ENCODE measurements at places on chromosomes 6 and 20. TPM values are rescaled to one million over a fixed set of nuclear protein-coding genes. Genes with fewer than 3 reads are reported as not detected.

JPH2 gene
- total RNA-seq: 9.7 TPM

ENPP4 gene
- not detected for total RNA-seq

BYSL gene
- total RNA-seq: 33.5 TPM

IYD gene
- total RNA-seq: not detected

ZBP1 gene
- total RNA-seq: not detected

HLA-DQA2 gene
- not detected for total RNA-seq

DEFB123 gene
- not detected for total RNA-seq

ENPP5 gene
- total RNA-seq: not detected

DNA sequence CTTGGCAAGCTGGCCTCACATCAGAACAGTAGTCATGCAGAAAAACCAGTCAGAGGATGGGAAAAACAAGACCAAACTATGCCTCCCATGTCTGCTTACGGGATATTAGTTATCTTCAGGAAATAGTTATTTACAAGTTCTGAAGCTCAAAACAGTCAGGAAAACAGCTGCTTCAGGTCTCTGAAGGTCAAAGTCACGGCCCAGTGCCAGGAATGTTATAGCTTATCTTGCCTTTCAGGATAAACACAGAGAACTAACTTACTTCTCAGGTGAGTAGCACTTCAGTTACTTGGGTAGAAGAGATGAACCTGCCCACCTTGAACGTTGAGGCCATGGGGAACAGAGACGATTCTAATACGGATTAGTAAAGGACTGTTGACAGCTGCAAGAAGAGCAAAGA is 310.7 kb downstream of the KIF16B start:
- DNase-seq: no peak

GRCh38 chr6:17870300-17871188 is 116.9 kb downstream of the KIF13A start:
- no peak for DNase-seq

DNA sequence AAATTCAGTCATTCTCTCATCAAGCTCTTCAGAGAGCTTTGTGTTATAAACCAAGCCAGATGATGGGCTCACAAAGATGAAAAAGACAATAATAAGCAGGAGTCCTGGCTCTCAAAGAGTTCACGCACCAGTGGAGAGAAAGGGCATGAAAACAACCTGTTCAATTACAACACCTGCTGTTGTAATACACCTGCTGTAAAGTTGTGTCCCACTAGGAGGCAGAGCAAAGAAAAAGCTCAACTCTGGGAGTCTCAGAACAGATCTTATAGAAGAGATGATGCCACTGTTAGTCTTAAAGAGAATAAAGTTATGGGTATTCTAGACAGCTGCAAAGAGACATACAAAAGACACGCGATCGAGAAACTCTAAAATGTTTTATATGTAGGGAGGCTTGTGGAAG is 100.6 kb downstream of the DCDC2 start:
- no peak for DNase-seq

- no peak for DNase-seq
Observed at GRCh38 chr6:32163559-32164258, 686 bp upstream of the EGFL8 start.

DNA sequence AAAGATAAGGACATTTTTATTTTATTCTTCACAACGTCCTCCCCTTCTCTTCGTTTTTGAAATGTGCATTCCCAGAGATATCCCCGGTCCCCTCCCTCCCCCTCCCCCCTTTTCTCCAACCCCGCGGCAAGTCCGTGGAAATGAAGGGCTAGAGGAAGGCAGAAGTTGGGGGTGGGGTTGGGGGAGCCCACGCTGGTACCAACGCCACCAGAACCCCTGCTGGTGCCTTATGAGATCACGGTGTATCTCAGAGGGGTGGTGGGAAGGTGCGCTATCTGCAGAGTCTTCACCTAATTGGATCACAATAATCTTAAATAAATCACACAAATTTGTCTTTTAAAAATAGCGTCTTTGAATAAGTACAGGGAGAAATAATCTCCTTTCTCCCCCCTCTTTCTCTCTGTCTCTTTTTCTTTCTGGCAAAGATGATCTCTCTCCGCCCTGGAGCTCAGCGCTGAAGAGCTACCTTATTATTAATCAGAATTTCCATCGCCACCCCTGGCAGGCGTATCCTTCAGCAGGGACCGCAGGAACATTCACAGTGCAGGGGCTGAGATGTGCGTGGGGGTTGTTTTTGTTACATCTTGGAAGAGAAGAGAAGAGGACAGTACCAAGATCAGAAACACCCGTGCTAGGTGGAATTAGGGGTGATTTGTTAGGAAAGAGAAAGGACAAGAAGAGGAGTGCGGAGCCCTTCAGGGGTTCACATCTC is 915 bp downstream of the CLVS2 start:
- no peak for DNase-seq

GRCh38 chr6:33164665-33165373 is 27.4 kb downstream of the COL11A2 start:
- no peak for DNase-seq

GRCh38 chr6:145428706-145429105 is 306.6 kb downstream of the EPM2A start:
- DNase-seq: no peak

DNA sequence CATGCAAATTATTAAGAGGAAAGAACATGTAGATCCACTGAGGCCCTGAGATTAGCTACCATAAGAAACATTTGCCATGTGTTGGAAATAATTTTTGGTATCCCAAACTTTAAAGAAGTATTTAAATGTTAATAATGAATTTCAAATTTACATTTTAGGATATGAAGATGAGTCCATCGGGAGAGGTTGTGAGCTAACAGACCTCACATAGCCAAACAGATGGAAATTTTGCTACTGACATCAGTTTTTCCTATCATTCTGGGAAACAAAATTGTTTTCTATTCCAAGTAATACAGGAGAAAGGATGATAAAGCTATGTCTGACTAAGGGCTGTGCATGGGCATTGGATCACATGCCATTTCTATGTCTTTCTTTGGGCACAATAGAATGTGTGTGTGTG is 809.6 kb downstream of the TENT5A start:
- no peak for DNase-seq

GRCh38 chr6:129661536-129662405 is 48.2 kb downstream of the ARHGAP18 start:
- no peak for DNase-seq
